Stimulated activated CD4-positive, alpha-beta T cell treated with anti-CD3 and anti-CD28 coated beads, Interleukin-2, amount 100 ng/mL, for 4 hours (primary cell): ENCODE measurements at places on chromosomes 6 and 20.

DNA sequence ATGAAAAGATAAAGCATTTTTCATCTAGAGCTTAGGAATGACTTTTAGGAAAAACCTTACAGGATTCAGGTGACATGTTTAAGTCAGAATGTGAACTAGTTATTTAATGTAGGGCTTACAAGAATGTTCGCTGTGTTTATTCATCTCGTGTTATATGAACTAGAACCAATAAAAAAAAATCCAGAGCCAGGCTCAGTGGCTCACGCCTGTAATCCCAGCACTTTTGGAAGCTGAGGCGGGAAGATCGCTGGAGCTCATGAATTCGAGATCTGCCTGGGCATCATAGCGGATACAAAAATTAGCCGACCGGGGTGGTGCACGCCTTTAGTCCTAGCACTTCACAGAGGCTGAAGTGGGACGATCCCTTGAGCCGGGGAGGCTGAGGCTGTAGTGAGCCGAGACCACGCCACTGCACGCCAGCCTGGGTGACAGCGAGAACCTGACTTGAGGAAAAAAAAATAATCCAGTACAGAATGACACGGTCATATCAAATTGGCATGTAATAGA, 46.3 kb downstream of the OR2B2 start:
- no peak for DNase-seq

DNA sequence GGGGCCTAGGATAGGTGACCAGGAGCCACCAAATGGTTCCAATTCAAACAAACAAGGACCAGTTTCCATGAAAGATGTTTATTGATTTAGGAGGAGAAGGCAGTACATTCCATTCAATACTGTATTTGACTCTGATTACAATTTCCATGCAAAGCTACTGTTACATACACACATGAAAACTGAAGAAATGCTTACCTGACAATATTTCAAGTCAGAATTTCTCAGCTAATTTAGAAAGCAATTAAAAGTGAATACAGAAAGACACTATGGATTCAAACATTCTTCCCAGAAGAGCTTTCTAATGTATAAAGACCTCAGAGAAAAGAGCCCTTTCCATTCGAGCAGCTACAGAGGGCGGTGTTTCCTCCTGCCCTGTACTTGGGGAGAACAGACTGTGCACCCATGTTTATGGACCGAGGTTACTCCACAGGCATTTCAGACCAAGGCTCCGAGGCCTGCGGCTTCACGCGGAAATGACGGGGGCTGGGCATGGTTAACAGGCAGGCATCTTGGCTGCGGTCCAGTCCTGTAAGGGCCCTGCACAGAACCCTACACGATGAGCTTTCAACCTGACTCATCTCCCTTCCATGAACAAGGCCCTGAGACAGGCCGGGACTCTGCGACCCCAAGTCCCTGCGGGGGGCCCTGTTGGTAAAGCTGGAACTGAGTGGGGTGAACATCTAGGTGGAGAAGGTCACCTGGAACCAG, 25.7 kb upstream of the TCFL5 start:
- DNase-seq: no peak

DNA sequence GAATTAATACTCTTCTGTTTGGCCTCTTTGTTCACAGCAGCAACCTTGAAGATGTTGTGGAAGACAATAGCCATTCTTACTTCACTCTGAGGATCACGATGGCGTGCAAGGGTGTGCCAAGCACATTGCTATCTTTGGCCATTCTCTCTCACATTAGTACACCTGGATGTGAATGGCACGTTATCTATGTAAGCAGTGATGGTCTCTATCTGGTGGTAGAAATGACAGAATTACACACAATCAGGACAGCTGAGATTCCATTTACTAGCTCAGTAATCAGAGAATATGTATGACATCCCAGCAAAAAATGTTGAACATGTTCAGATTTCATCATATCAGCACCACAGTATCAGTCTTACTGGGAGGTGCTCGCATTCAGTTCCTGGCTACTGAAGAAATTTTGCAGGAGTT, 116.2 kb downstream of the LCA5 start:
- no peak for DNase-seq

GRCh38 chr6:50974319-50974718, 155.6 kb downstream of the TFAP2B start:
- no peak for DNase-seq

DNA sequence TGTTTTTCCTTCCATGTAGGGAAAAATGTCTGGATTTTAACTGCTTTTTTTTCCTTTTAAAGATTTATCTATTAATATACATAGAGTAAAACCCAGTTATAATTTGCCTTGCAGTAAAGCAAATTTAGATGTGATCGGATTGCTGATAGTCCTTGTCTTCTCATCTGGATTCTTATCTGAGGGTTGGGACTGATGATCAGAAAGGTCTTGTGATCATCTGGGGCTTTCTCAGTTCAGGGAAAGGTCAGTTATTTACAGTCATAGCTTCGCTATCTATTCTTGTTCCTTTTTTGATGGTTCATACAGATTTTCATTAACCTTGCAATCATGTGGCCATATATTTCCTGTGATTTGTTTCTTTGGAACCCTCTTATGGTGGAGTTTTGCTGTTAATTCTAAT, 63.8 kb upstream of the CLDN20 start:
- DNase-seq: no peak

DNA sequence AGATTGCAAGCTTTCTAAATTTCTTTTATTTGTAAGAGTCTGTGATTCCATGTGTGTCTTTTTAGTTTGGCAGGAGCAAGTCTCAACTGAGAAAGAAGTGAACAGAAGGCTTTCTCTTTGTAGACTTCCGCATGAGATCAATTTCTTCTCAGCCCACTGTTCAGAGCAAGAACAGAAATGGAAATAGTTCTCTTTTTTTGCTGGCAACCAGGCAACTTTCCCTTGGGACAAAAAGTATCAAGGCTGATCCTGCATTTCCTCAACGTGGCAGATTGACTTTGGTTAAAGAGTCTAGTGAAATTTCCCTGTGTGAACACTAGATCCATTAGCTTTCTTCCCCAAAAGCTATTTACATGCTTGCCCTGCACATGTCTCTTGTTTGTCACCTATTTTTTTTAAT, 46.8 kb upstream of the JAG1 start:
- no peak for DNase-seq

DNA sequence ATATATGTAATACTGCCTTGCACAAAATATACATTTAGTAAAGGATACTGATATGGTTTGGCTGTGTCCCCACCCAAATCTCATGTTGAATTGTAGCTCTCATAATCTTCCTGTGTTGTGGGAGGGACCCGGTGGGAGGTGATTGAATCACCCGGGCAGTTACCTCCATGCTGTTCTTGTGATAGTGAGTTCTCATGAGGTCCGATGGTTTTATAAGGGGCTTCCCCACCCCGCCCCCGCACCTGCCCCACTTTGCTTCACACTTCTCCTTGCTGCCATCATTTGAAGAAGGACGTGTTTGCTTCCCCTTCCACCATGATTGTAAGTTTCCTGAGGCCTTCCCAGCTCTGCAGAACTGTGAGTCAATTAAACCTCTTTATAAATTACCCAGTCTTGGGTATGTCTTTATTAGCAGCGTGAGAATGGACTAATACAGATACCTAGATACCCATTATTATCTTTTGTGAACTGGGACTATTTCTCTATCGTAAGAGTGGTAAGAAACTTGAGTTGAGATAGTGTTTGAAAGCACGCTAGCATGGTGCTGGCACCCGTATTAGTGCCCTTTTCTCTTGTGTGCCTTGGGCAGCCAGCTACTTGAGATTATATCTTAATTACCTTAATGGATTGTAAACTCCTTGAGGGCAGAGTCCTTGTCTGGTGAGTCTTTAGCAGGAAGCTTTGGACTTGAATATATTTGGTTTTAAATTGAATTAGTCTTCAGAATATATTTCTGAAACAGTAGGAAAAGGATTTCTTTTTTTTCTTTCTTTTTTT, 25.6 kb downstream of the TOP1 start:
- no peak for DNase-seq

- no peak for DNase-seq
Observed at GRCh38 chr6:7341989-7342742, 29.2 kb upstream of the SSR1 start.

DNA sequence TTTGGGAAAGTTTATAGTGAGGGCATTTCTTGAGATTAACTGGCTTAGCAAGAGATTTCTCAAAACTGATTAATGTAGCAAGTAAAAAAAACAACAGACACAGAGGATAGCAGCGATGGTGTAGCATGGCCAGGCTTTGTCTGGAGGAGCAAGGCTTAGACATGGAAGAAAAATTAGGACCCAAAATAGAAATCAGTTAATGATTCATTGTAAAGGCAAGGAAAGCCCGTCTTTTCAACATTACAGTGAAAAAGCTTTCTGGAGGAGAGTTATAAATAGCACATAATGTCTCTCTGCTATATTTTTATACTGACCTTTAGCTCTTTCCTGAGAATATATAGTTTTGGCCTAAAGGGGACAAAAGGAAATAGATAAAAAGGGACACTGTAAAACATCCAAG, 45.1 kb downstream of the FNDC1 start:
- no peak for DNase-seq

DNA sequence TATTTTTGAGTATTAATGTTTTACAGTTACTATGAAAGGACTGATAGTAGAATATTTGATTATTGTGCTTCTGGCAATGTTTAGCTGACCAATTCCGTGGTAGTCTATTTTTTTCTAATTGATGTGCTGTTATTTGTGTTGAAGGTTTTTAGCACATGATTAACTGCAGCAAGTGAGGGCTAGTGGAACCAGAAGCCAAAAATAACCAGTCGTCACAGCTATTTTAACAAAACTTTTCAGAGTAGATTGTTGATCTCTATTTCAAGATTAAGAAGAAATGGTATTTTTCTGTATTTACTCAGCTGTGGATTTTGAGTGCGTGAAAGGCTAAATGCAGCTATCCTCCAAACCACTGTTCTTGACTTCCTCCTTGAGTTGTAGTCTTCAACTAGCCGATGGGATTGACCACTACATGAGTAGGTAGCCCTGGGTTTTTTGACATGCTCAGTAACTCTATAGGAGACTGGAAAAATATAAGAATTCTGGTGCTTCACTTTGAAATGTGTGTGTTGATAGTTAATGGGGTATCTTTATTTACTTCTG, 258.0 kb downstream of the ZFAND3 start:
- no peak for DNase-seq

DNA sequence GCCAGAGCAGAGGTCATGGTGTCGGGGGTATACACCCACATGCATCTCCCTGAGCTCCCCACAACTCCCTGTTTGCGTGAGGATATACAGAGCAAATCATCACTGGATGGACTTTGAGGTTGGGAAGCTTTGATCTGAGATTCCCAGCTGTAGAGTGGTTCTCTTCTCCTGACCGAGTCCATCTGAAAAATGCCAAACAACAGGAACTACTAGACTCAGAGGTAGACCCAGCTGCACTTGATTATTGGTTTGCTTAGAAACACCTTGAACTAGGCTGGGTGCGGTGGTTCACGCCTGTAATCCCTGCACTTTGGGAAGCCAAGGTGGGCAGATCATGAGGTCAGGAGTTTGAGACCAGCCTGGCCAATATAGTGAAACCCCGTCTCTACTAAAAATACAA, 125.0 kb downstream of the UNC5CL start:
- no peak for DNase-seq

GRCh38 chr6:42148058-42148457, 5.6 kb upstream of the C6orf132 start:
- no peak for DNase-seq

DNA sequence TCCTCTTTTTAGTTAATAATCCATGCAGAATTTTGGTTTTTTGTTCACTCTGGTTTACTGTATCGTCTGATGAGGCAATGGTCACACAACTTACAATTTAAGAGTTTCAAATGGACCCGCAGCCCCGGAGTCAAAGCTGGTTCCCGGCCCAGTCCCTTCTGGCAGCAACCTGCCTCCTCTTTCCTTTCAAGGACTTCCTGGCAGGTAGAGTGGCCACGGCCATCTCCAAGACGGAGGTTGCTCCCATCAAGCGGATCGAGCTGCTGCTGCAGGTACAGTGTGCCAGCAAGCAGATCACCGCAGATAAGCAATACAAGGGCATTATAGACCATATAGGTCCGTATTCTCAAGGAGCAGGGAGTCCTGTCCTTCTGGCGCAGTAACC, 218.2 kb downstream of the GJA1 start:
- DNase-seq: no peak

DNA sequence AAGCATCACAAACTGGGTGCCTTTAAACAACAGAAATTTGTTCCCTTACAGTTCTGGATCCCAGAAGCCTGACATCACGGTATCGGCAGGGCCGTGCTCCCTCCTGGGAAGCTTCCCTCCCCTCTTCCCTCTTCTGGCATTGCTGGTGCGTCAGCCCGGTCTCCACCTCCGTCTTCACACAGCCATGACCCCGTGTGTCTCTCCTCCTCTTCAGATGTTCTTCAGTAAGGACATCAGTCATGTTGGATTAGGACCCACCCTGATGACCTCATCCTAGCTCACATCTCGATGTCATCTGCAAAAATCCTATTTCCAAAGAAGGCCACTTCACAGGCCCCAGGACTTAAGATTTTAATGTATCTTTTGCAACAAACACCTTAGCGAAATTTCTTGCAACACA, 38.4 kb upstream of the TBXT start:
- DNase-seq: no peak
